ENCODE measurements at places on chromosomes 6 and 20.

DNA sequence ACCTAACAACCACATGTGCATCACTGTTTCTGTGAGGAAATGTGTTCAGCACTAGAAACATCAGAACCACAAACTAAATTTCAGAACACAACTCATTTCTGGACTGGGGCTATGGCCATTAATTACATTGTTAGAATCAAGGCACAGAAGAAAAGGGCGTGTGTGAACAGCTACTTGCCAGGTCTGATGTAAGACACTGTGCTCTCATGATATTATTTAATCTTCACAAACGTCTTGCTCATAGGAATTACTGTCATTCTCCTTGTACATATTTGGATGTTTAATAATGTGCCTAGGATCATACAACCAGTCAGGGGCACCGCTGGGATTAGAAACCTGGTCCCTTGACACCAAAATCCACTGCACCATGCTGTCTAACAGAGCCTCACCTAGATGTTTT lies 14.8 kb downstream of the ADGRF1 start:
- no peak for DNase-seq

DNA sequence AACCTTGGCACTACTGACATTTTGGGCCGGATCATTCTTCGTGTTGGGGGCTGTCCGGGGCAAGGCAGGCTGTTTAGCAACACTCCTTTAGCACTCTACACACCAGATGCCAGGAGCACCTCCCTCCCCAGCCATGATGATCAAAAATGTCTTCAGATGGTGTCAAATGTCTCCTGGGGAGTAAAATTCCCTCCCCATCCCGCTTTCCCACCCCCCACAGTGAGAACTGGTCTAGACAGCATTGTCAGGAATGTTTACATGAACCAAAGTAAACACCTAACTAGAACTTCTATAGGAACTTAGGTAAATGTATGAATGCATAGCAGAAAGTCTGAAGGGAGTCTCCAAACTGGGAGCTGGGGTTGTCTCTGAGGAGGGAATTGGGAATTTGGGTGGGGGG lies 70.0 kb upstream of the TOP1 start:
- no peak for DNase-seq

GRCh38 chr6:118100717-118101116 lies 193.7 kb downstream of the SLC35F1 start:
- DNase-seq: no peak

DNA sequence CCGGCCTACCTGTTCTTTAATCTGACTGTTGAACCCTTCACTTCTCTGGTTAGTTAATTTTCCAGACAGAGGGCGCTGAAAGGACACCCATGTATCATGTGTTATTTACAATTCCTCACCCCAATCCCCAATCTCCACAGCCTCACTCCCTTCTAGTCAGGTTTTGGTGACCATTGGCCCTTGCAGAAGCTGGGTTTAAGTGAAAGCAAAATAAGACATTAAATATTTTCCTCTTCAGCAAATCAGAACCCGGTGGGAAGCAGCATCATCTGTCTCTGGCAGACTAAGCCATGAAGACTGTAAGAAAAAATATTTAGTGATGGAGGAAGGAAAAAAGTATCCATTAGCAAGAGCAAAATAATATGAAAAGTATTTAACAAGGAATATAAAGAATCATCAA lies 9.4 kb upstream of the HLA-DQA1 start:
- DNase-seq: no peak

GRCh38 chr6:40585651-40586269 lies 1.4 kb downstream of the LRFN2 start:
- no peak for DNase-seq

GRCh38 chr6:150887978-150888563 lies 22.6 kb downstream of the MTHFD1L start:
- DNase-seq: no peak

DNA sequence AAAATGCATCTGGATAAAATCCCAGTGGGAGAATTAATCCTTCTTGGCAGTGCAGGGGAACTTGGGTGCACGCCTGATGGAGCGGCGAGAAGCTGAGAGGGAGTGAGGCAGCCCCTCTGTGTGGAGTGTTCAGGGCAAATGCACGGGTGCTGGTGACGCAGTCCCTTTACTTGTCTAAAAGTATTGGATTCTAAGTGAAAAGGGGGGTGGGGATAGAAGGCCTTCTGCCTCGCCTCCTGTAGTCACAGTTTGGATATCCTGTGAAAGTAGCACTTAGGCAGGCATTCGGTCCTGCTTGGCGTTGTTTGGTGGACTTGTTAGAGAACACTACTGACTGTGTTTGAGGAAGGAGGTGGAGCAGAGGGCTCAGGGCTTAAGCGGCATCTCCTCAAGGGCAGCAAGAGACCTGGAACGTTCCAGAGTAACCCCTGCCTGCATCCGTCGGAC lies 39.3 kb downstream of the PHACTR3 start:
- no peak for DNase-seq

DNA sequence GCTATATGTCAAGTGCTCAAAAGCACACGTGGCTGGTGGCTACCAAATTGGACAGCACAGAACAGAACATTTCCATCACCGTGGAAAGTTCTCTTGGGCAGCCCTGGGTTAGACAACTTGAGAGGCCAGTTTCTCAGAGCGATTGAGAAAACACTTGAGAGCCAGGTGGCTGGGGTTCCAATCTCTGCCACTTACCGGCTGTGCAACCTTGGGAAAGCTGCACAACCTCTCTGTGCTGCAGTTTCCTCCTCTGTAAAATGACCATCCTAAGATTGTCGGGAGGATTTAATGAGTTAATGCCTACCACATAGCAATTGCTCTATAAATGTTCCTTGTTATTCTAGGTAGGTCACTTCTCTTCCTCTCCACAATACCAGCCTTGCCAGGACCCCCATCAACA lies 25.1 kb upstream of the NFATC2 start:
- no peak for DNase-seq

GRCh38 chr6:170086639-170087420 lies 204.0 kb downstream of the DLL1 start:
- DNase-seq: no peak

DNA sequence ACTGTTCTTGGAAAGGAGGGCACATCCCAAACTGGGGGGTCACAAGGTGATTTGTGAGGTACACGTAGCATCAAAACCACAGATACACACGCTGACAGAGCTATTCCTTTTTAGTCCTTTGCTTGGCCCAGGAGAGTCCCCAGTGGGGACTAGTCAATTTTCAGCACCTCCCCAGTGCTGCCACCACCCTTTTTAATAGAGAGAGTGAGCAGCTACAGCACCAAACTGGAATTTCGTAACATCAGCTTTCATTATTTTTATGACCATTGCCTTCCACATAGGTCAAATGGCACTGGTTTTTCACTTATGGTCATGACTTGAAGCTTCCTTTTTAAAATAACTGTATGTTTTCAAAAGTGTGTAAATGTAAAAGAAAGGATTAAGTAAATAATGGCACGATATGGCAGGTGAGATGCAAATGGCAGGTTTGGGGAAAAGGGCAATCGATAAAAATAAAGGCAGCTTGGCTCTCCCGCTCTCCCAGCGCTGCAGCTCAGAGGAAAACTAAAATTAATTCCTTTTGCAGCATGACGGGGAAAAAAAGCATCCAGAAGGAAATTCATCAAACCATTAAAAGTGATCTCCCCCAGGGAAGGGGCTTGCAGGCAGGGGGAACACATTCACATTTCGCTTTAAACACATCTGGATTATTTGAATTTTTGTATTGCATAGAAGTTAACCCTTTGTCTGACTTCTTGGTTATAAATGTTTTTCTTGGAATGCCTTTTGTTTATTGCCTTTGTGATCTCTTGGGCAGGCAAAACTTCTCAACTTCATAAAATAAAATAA lies 95.2 kb downstream of the ANKRD60 start:
- DNase-seq: no peak

GRCh38 chr6:34535199-34535598 lies 20.9 kb downstream of the SPDEF start:
- DNase-seq: no peak

DNA sequence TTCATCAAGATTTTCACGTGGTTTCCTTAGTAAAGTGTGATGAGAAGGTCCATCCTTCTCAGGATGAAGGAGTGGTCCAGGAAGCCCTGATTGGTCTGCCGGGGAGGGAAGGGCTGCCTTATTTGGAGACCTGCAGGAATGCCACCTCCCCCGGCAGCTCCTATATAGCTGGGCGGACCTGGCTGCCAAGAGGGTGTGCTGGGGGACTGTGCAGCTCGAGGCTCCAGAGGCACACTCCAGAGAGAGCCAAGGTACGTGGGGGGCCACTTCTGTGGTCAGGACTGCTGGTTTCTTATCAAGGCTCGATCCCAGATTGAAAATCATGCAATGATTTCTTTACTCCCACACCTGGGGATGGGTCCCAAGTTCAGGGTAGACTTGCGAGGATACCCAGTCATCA lies at the start of gene PRND:
TSS of gene PRND (plus strand) at position 191 of the 400 bp plus-strand sequence. CDS start 2,643 bp downstream, outside the sequence.
- DNase-seq: no peak

DNA sequence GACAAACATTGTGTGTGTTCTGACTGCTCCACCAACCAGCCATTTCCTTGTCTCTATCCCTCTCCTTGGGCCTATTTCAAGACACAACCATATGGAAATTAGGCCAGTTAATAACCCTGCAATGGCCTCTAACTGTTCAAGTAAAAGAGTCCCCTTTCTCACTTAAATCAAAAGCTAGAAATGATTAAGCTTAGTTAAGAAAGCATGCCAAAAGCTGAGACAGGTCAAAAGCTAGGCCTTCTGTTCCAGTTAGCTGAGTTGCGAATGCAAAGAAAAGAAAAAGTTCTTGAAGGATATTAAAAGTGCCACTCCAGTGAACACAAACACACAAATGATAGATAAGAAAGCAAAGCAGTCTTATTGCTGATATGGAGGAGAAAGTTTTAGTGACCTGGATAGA lies 22.5 kb downstream of the SERINC1 start:
- DNase-seq: no peak

DNA sequence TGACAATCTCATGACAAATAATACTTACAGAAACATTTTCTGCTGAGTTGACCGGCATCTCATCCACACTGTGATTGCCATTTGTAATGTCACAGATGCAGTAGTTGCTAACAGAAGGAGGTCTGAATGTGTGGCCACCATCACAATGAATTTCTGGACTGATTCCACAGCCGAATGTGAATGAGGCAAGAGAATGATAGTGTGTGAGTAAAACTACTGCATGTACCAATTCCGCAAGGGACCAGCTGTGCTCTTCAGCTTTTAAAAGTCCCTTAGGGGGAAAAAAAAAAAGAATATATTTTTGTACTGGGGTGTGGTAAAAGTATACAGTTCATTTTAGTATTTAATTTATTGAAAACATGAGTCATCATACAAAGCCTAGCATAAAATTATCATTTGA lies 96.2 kb downstream of the SESN1 start:
- DNase-seq: no peak

DNA sequence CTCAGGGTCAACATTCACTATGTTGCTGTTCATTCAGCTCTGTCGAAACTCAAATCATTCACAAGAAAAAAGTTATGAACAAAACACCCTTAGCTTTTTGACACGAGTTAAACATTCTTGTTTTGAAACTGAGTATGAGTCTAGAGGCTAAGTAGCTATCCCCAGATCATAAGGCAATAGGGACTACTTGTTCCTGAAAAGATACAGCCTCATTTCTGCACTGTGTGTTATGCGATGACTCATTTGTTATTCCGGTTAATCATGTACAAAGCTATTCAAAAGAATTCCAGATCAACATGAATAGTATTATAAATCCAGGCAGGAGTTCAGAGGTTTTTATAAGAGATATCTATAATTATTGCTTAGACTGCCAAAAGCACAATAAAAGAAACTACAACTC lies 908.0 kb downstream of the QKI start:
- no peak for DNase-seq

DNA sequence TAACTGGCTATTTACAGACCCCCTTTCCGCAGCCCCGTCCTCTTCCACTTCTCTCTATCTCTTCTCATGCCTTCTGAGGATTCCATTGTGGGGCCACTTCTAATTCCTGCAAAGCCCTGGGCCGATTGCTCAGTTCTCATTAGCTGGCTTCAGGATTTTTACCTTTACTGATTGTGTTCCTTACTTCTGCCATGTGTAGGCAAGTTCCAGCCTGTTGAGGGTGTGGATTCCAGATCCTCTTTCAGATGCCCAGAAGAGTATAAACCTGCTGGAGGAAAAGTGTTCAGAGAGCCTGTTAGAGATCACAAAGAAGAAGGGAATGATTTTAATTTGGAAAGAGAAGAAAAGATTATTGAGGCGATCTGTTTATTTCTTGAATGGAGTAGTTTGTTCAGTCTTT lies 5.4 kb downstream of the DSE start:
- DNase-seq: no peak

GRCh38 chr6:14120546-14120945 lies 3.0 kb downstream of the CD83 start:
- no peak for DNase-seq

- no peak for DNase-seq
Observed at GRCh38 chr6:75624335-75624734, 22.7 kb downstream of the SENP6 start.

GRCh38 chr6:83824831-83825230 lies 28.3 kb upstream of the RIPPLY2 start:
- no peak for DNase-seq

- DNase-seq: no peak
Observed at GRCh38 chr6:38233161-38233791, 406.5 kb downstream of the BTBD9 start.

DNA sequence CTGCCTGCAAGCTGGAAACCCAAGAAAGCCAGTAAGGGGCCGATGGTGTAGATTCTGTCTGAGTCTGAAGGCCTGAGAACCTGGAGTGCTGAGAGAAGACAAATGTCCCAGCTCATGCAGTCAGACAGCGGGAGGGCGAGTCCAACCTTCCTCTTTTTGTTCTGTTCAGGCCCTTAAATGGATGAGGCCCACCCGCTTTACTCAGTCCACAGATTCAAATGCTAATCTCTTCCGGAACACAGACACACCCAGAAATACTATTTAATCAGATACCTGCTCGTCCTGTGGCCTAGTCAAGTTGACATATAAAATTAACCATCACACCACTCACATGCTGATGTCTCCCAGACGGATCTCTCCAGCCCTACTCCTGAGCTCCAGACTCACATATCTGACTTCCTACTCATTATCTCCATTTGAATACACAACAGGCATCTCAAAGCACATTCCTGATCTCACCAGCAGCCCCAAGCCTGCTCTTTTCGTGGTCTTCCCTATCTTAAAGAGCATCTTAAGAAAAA lies 26.7 kb upstream of the SRC start:
- DNase-seq: no peak

Measured in hematopoietic multipotent progenitor cell treated with erythropoietin and hydrocortisone succinate and interleukin-3 and kit ligand, for 15 days (in vitro differentiated cells).